NCI-H2227 treated with DMSO at 0.1 percent for 48 hours (cell line): ENCODE measurements at places on chromosomes 7 and 10.

DNA sequence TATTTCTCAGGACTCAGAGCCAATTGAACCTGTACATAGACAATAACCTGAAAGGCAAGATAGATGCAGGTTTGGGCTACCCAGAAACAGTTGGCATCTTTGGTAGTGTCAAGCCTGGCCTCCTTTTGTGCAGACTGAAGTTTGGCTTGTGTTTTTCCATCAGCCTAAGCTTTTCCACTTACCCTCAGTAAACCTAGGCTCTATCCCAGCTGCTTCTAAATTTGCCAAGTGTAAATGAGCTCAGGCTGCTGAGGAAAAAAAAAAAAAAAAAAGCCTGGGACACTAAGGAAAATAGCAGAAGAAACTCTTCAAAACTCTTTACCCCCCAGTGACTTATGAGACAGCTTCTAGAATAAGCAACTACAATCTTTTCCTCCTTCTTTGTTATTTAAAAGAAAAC is 316.3 kb upstream of the SORCS1 start:
- no peak for DNase-seq

- no peak for DNase-seq
These were observed 2.5 kb downstream of the ACSL5 start for GRCh38 chr10:112376396-112376790.

- DNase-seq = no peak
These were observed 16.0 kb upstream of the TMEM168 start for GRCh38 chr7:112806156-112806555.

- DNase-seq = no peak
These were observed 36.2 kb downstream of the WASL start for GRCh38 chr7:123712619-123713018.

DNA sequence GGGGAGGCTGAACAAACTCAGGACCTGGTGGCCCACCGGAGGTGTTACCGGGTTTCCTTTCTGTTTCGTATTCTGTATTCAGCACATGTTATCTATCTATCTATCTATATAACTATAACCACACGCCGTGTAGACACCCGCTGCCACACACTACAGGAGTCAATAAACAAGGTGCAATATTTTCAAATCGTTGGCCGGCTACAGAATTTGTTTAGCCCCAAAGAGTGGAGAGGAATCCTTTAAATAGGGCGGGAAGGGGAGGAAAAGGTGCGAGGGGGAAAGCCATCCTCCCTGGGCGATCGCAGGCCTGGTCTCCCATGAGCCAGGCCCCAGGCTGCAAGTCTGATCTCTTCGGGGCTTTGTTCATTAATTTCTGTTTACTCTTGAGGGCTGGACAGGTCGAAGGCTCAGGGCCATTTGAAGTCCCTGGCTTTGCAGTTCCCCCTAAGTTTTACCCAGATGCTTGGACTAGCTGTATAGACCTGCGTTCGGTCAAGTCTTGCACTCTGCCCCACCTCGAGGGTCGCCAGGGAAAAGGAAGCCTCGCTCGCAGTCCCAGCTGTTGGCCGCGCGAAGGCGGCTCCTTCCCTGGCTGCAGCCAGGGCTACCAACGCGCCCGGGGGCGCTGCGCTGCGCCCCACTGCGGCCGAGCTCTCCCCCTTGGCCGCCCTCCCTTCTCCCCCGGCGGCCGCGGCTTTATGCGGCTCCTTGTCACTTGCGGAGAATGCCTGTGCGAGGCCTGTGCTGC is 3.8 kb downstream of the NKX2-3 start:
- no peak for DNase-seq

DNA sequence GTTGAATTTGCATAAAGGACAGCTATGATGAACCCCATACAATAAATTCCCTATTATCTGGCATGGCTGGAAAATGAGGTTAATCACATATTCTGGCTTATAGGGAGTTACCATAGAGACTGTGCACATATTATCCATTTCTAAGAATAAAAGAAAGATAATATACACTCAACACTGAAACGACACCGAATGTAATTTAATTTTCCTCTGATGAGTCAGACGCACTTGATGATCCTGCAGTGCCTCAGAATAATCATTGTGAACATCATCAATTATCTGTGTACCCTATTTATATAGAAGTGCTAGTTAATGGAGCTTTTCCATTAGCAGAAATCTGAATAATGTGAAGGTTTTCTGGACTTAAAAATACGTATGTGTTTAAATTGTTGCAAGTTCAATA is 60.2 kb downstream of the SGCE start:
- no peak for DNase-seq

- DNase-seq = no peak
These were observed 10.6 kb downstream of the SKIDA1 start for GRCh38 chr10:21514818-21515351.

GRCh38 chr10:16717622-16718395 is 99.4 kb downstream of the RSU1 start:
- no peak for DNase-seq

DNA sequence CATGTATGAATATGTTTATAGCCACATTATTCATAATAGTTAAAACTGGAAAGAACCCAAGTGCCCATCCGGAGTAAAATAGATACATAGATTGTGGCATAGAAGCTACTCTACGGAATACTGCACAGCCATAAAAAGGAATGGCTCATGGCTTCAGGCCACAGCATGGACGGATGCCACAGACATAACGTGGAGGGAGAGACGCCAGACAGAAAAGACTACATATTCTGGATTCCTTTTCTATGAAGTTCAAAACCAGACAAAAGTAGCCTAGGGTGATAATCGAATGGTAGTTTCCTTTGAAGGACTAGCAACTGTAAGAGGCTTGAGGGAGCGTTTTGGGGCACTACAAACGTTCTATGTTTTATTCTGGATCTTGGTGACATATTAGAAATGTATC is 58.9 kb upstream of the FOXI2 start:
- no peak for DNase-seq

GRCh38 chr10:24519950-24520349 is 203.7 kb downstream of the ARHGAP21 start:
- DNase-seq = peak; percentile 12

GRCh38 chr10:64102916-64103315 is 581.7 kb downstream of the REEP3 start:
- no peak for DNase-seq

- DNase-seq = no peak
These were observed 327.3 kb upstream of the NRP1 start for GRCh38 chr10:33661580-33662336.

- peak; percentile 78 for DNase-seq
These were observed 67.3 kb upstream of the KLF6 start for GRCh38 chr10:3852147-3852904.

GRCh38 chr7:3767917-3768777 is 467.1 kb downstream of the SDK1 start:
- DNase-seq = no peak

DNA sequence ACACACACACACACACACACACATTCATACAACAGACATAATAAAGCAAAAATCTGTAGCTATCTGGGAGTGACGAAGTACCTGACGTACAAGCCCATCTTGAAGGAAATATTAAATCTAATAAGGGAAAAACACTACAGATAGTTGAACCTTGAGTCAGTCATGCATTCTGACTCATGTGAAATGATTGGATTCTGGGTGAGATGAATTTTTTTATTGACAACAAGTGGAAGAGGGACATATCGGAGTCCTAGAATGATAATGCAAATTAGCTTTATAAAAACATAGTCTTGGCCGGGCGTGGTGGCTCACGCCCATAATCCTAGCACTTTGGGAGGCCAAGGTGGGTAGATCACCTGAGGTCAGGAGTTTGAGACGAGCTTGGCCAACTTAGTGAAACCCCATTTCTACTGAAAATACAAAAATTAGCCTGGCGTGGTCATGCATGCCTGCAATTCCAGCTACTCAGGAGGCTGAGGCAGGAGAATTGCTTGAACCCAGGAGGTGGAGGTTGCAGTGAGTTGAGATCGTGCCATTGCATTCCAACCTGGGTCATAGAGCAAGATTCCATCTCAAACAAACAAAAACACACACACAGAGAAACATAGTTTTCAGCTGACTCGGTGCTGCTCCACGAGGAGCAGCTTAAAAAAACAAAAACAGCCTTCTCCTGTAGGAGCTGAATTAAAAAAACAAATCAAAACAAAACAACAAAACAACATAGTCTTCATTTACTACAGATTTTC is 154.4 kb upstream of the MKLN1 start:
- no peak for DNase-seq

DNA sequence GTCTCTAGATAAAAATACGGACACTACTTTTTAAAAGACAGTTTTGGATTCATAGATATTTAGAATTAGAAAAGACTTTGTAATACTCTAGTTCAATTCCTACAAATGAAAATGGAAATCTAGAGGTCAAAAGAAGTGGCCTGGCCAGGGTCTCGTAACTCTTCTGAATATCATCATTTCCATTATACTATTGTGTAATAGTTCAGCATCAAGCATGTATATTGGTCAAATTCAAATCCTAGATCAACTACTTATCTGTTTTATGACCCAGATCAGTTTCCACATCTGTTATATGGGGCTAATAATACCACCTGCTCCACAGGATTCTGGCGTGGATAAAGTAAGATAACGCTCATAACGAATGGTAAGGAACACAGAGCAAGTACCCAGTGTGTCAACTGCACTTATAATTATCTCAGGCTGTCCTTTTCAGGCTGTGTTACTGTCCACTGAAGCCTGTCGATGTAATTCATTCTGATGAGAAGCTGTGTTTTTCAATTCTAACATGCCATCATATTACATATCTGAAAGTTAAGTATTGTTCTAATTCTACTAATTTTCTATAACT is 54.3 kb downstream of the ARHGAP21 start:
- no peak for DNase-seq

- DNase-seq = no peak
These were observed 377.1 kb downstream of the NRG3 start for GRCh38 chr10:82252081-82252480.

DNA sequence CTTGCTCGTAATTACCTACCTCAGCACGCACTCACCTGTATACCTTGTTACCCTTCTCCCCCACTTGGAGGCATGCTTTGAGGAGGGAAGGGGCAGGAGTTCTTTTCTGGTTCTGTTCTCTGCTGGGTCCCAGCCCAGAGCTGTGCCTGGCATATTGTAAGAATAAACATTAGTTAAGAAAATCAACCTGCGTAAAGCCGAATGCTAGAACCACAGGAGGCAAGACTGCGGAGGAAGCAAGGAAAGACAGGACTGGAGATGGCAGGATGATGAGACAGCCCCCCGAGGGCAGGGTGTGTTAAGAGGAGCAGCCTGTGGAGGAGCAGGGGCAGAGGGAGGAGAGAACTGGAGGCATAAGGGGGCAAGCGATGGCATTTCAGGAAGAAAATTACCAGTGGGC is 9.5 kb downstream of the C10orf53 start:
- no peak for DNase-seq

- no peak for DNase-seq
These were observed 119.9 kb upstream of the COL1A2 start for GRCh38 chr7:94274828-94275227.

- no peak for DNase-seq
These were observed 92.8 kb downstream of the WDR37 start for GRCh38 chr10:1148855-1149605.

DNA sequence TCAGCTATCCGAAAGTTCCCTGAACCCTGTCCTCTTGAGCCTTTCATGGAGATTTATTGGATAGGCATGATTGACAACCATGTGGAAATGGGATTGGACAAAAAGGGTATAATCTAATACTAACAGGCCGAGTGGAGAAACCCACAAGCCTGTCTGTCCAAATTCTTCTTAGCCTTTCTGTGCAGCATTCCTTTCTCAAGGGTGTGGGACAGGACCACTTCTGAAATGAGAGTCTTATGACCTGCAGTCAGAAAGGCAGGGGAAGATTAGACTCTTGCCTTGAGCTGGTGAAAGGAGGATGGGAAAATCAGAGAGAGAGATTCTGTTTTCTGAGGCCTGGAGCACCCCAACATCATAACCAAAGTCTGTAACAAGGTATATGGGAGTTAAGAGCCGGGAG is 85.5 kb downstream of the MAPK8 start:
- DNase-seq = no peak

- DNase-seq = no peak
These were observed 52.1 kb downstream of the TRRAP start for GRCh38 chr7:98930464-98930863.

DNA sequence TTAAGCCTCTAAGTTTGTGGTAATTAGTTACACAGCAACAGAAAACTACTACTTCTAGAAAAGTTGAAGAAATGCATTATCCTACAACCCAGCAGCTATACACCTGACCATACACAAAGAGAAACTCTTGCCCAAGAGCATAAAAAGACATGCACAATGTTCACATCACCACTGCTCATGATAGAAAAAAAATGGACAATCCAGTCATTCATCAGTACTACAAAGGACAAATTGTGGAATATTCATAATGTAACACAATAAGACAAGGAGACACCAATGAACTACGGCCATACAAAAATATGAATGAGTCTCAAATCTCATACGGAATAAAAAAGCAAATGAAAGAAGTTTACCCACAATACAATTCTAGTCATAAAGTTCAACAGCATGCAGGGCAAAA is 87.4 kb downstream of the ZFAND4 start:
- DNase-seq = no peak

GRCh38 chr10:89019569-89020327 is 29.1 kb downstream of the FAS start:
- DNase-seq = no peak

DNA sequence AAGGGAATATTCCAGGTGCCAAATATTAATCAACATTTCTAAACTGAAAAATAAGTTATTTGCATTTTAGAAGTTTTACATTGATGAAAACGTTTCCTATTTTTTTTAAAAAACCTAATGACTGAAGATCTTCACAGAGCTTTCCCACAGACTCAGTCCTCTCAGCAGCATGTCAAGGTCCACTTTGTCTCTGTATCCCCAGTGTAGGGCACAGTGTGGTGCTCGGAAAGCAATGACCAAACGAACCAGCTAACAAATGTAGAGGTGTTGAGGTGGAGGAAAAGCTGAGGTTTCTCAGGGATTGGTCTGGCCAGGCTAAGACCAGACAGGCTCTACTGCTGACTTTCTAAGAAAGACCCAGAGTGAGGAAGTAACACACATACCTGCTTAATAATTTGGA is 202.2 kb upstream of the CDCA7L start:
- DNase-seq = no peak

- no peak for DNase-seq
These were observed 5.5 kb upstream of the GSDME start for GRCh38 chr7:24762771-24763170.

DNA sequence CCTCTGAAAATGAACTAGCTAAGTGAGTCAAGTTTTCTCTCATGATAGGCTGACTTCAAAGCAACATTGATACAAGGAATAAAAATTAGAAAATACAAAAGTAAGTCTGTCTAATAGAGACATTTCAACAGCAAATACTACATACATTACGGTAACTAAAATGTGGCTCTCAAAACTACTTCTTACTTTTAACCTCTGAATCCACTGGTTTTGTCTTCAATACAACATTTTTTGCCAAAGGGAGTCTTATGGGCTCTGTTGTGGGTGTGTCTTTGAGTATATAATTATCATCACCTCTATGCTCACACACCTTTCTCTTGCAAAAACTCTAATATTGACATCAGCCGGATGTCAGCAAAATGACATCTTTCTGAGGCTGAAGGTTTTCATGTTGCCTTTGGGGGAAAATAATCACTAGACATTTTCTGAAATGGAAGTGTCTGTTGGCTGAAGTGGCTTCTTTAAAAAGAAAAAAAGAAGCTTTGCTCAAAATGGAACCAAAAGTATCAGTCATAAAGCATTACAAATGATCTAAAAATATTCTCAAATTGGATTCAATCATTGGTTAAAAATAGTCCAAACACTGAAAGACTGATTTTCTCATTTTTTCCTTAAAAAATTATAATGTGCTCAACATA is 41.8 kb upstream of the FAM133B start:
- DNase-seq = no peak
